ENCODE measurements at places on chromosomes 7 and 10. TPM values are rescaled to one million over a fixed set of nuclear protein-coding genes. Genes with fewer than 3 reads are reported as not detected.
A peak's percentile ranks its signal among the peaks of the same experiment; 100 is the strongest.

- no peak overlapping the region for H3K4me3 ChIP-seq
- DNase-seq, result no peak
- H3K27ac ChIP-seq, result no peak overlapping the region
These were observed 199.9 kb upstream of the TCERG1L start for GRCh38 chr10:131511391-131511790.

DNA sequence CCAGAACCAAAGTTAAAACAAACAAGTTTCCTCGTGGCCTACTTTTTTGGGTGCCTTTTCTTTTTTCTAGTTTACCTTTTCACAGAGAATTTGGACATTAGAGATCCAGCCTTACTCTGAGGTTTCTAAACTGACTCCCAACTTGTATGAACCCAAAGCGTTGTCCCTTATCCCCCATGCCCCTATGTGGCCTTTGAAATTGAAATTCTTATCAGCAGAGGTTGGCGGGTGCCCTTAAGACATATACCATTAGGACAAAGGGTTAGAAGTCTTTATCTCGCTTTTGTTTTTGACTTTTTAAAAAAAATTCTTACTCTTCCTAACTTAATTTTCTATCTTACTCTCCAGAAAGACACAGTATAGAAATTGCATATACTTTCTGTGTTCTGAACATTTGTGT lies 76.3 kb upstream of the C7orf33 start:
- no peaks in the 10 kb centered on the region for H3K4me1 ChIP-seq
- H3K4me3 ChIP-seq, result no peak overlapping the region
- no peaks in the 10 kb centered on the region for H3K27me3 ChIP-seq
- H3K27ac ChIP-seq, result no peak overlapping the region
- DNase-seq, result no peak

LRRC18 gene
- not detected for polyA plus RNA-seq

GRCh38 chr7:88391247-88391646 lies 84.6 kb upstream of the STEAP4 start:
- no peaks in the 10 kb centered on the region for H3K36me3 ChIP-seq
- DNase-seq, result no peak
- H3K4me1 ChIP-seq, result no peaks in the 10 kb centered on the region
- no peaks in the 10 kb centered on the region for H3K27me3 ChIP-seq

SPDYE5 gene
- polyA plus RNA-seq, result 1.5 TPM

GRCh38 chr7:44275146-44275545 lies 50.2 kb downstream of the CAMK2B start:
- peaks cover 3% of the 10 kb centered on the region for H3K4me1 ChIP-seq
- H3K36me3 ChIP-seq, result no peaks in the 10 kb centered on the region
- H3K4me3 ChIP-seq, result no peak overlapping the region
- H3K27ac ChIP-seq, result no peak overlapping the region

DNA sequence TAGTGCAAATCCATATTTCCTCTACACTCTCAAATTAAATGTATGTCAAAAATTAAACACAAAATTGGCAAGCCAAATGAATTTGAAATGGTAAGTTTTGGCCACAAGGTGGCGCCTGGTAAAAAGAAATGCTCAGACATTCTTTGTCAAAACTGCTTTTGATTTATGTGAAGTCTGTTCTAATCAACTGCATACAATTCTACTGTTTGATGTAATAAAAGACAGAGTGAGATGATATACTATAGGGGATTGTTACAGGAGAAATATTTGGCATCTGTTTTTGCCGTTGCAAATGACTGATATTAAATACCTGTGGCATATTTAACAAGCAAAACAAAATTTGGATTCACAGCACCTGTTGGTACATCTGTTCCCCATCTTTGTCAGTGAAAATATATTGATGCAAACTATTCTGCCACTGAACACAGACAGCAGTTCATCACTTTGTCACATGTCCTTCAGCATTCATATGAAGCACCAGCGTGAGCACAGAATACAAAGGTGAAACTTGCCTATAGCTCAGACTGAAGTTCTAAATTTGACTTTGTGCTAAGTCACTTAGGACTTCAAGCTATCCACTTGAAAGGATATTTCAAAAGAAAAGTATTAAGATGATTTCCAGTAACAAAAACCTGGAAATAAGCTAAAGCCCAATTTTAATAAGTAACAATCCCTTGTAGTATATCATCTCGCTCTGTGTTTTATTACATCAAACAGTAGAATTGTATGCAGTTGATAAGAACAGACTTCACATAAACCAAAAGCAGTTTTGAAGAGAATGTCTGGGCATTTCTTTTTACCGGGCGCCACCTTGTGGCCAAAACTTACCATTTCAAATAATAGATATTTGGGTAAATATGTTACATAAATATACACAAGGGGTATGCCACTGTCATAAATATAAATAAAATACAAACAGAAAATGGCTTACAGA lies 10.2 kb upstream of the CH25H start:
- peak; percentile 74 for DNase-seq
- H3K36me3 ChIP-seq, result no peaks in the 10 kb centered on the region
- H3K4me3 ChIP-seq, result no peak overlapping the region

ANKRD22 gene
- 2.7 TPM for polyA plus RNA-seq

PSD gene
- 21.5 TPM for polyA plus RNA-seq

GNGT1 gene
- polyA plus RNA-seq, result not detected

DNA sequence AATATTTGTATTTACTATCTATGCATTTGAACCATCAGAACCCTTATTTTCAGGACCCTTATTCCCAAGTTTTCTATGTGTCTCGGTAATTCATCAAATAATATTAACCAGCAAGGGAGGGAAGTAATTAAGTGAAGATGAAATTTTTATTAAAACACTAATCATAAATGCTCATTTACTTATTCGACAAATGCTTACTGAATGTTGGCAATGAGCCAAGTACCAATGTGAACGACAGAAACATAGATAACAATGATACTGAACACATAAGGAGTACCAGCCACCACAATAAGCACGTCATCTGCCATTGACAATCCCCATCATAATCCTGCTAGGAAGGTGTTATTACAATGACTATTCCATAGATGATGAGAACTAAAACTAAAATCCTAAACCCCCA lies 45.5 kb downstream of the GRM8 start:
- H3K36me3 ChIP-seq, result no peaks in the 10 kb centered on the region
- H3K27ac ChIP-seq, result no peak overlapping the region
- H3K27me3 ChIP-seq, result no peaks in the 10 kb centered on the region
- no peak for DNase-seq
- no peaks in the 10 kb centered on the region for H3K4me1 ChIP-seq

DNA sequence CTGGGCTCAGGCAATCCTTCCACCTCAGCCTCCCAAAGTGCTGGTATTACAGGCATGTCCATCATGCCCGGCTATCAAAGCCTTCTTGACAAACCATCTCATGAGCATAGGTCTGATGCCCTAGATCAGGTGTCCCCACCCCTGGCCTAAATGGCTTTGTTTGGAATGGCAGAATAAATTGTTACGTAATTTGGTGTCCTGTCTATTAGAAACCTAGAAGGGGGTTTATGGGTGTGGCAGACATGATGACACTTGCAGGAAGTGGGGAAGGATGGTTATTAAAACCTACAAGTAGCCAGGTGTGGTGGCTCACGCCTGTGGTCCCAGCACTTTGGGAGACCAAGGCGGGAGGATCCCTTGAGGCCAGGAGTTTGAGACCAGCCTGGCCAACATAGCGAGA lies 38.6 kb upstream of the MKLN1 start:
- no peak for DNase-seq
- no peaks in the 10 kb centered on the region for H3K27me3 ChIP-seq
- no peak overlapping the region for H3K27ac ChIP-seq
- no peak overlapping the region for H3K4me3 ChIP-seq
- H3K4me1 ChIP-seq, result no peaks in the 10 kb centered on the region
- H3K36me3 ChIP-seq, result no peaks in the 10 kb centered on the region

DNA sequence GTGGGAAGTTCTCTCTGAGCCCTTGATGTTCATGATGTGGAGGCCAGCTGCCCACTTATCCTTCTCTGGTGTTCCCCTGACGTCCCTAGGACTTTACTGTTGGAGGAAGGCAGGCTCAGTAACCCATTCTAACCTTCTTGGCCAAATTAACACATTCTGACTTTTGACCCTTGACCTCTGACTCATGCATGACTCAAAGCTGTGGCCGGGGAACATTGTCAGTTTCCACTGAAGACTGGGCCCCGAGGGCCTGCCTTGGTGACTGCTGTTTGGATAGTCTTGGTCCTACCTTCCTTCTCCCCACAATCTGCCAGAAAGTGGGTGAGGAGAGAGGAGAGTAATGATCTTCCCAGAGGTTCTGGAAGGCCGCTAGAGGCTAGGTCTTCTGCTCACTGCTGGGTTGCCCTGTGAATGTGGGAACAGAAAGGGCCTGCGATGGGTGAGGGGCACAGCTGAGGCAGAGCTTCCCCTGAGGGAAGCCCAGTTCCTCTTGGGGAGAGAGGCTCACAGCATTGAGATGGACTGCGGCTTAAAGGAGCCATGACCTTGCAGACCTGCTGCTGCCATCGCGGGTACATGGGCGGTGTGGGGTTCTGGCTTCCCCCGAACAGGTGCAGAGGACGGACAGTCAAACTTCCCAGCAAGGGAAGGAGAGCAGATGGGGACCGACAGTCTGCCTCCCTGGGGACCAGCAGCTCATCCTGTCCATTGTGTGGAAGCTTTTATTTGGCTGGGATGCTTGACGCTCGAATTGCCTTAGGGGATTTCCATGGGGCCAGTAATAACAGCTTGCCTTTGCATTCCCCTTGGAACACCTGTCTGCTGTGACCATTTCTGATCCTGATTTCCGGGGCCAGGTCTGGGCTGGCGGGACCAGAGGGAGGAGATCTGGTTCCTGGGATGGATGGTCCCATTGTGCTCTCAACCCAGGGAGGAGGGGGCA lies 43.8 kb downstream of the ADAMTS14 start:
- no peak overlapping the region for H3K27ac ChIP-seq
- no peaks in the 10 kb centered on the region for H3K4me1 ChIP-seq
- DNase-seq, result peak; percentile 23
- no peaks in the 10 kb centered on the region for H3K36me3 ChIP-seq
- H3K27me3 ChIP-seq, result no peaks in the 10 kb centered on the region

- H3K27ac ChIP-seq, result no peak overlapping the region
- no peaks in the 10 kb centered on the region for H3K36me3 ChIP-seq
- no peak for DNase-seq
- peaks cover 11% of the 10 kb centered on the region for H3K4me1 ChIP-seq
- H3K27me3 ChIP-seq, result no peaks in the 10 kb centered on the region
These were observed 6.2 kb upstream of the MBL2 start for GRCh38 chr10:52778511-52779392.

ADCY1 gene
- 1.3 TPM for polyA plus RNA-seq

DNA sequence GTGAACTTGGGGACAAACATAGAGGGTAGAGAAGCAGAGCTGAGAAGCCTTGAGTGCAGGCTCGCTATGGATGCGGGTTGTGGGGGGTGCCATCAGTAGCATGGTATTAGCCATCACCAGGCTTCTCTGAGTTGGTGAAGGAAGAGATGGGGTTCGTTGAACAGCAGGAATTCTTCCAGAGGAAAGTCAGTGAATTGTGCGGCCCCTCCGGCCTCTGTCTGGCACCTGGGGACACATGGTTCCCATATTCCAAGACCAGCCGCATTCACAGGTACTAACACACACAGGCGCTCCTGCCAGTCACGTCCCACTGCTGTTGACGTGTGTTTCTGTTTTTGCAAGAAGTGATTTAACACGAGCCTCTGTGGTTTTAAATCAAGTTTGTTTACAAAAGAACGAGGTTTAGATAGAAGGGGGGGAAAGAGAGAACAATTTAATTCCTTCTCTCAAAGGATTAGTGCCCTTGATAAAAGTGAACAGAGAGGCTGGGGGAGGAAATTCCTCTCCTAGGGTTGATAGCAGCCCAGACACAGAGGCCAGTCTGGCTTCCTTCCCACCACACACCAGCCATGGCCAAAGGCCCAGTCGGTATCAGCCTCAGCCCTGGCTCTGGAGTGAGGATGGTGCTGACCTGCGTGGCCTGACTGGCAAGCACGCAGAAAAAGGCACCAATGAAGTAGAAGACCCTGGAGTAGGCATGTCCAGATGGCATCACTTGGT lies 252.6 kb upstream of the IGFBP3 start:
- H3K27ac ChIP-seq, result peak overlapping the region; percentile 57
- H3K36me3 ChIP-seq, result no peaks in the 10 kb centered on the region
- H3K27me3 ChIP-seq, result no peaks in the 10 kb centered on the region
- no peak for DNase-seq

DNA sequence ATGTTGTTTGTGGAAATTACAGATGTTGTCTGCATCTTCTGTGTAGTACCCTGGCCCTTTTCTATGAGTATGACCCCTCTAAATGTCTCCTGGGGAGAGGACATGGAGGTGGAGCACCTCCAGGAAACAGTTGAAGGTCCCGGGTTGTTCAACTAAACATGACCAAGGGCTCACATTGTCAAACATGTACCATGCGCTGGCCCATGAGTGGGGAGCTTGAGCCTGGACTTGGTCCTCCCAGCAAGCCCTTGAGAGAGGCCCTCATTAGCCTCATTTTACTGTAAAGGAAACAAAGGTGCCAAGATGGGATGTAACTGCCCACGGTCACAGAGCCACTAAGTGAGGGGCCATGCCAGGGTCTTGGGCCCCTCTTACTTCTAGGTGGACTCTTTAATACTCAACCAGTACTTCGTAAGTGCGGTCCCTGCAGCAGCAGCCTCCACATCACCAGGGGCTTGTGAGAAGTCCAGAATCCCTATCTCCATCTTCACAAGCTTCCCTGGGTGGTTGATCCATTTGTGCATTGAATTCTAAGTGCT lies 31.2 kb downstream of the C10orf71 start:
- H3K27me3 ChIP-seq, result no peaks in the 10 kb centered on the region
- no peak overlapping the region for H3K27ac ChIP-seq
- no peaks in the 10 kb centered on the region for H3K4me1 ChIP-seq
- H3K36me3 ChIP-seq, result no peaks in the 10 kb centered on the region

JAKMIP3 gene
- 0.56 TPM for polyA plus RNA-seq

CNTNAP2 gene
- polyA plus RNA-seq, result 7.5 TPM

DNA sequence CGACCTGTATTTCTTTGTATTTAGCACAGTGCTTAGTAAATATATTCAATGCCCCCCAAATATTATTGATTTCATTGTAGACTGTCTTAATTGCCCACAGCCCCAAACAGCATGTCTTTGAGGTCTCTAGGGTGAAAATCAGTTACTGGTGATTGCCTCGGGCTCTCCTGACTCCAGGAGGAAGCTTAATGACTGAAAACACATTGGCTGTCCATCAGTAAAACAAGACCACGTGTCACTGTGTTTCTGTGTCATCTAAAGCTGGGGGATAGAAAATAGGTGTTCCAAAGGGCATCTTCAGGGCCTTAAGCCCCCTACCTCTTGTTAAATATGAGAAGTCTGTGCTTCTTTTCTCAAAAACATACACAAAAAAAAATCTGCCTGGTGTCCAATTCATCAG lies 67.9 kb downstream of the CACNA2D1 start:
- no peak for DNase-seq
- no peaks in the 10 kb centered on the region for H3K36me3 ChIP-seq
- H3K27me3 ChIP-seq, result no peaks in the 10 kb centered on the region
- no peaks in the 10 kb centered on the region for H3K4me1 ChIP-seq
- no peak overlapping the region for H3K4me3 ChIP-seq

GRCh38 chr10:80583685-80584084 lies 46.0 kb downstream of the SH2D4B start:
- no peaks in the 10 kb centered on the region for H3K27me3 ChIP-seq
- peaks cover 4% of the 10 kb centered on the region for H3K4me1 ChIP-seq
- no peaks in the 10 kb centered on the region for H3K36me3 ChIP-seq
- DNase-seq, result no peak
- H3K4me3 ChIP-seq, result no peak overlapping the region

NME8 gene
- polyA plus RNA-seq, result not detected

MEOX2 gene
- polyA plus RNA-seq, result 1.00 TPM

All from hepatocyte (in vitro differentiated cells).